ENCODE measurements at places on chromosomes 4 and X.

- no peak for DNase-seq
- H3K27me3 ChIP-seq: peaks cover 59% of the 10 kb centered on the region
- no peak overlapping the region for H3K27ac ChIP-seq
- peaks cover 2% of the 10 kb centered on the region for H3K36me3 ChIP-seq
- H3K4me1 ChIP-seq: peaks cover 23% of the 10 kb centered on the region
These were observed 209.3 kb downstream of the SOWAHB start for GRCh38 chr4:76688619-76689144.

DNA sequence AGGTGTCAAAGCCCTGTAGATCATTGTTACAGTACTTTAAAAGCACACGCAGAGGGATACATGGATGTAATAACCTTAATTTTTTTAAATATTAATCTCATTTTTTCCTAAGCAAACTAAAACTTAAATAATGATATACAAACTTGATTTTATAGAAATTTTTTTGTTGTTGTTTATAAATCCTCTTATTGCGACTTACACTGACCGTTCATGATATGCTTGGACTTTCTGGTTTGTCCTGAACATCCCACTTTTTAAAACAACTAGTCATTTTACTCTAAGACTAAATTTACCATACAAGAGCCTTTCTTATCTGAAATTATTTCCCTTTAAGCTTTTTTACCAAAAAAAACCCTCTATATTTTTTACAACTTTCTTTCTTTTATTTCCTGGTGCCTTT lies 2106.0 kb downstream of the PCDH7 start:
- DNase-seq: no peak
- H3K27ac ChIP-seq: no peak overlapping the region
- no peak overlapping the region for H3K4me3 ChIP-seq
- H3K4me1 ChIP-seq: no peaks in the 10 kb centered on the region
- no peaks in the 10 kb centered on the region for H3K27me3 ChIP-seq

DNA sequence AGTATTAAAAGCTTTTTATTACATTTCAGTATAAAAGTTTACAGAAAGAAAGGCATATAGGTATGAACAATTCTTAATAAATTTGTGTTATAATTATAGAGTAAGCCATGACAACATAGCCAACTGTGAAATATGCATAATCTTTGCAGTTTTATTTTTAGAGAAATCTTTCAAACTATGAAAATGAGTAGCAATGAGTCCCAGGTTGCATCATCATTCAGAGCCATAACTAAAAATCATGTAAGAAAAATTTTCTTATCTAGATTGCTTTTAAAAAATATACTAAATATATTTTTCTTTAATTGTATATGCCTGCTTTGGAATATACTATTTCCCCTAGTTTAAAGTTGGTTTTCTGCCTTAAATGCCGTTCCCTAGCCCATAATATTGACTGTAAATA lies 54.8 kb upstream of the NAF1 start:
- no peak overlapping the region for H3K4me3 ChIP-seq
- H3K27ac ChIP-seq: no peak overlapping the region

DNA sequence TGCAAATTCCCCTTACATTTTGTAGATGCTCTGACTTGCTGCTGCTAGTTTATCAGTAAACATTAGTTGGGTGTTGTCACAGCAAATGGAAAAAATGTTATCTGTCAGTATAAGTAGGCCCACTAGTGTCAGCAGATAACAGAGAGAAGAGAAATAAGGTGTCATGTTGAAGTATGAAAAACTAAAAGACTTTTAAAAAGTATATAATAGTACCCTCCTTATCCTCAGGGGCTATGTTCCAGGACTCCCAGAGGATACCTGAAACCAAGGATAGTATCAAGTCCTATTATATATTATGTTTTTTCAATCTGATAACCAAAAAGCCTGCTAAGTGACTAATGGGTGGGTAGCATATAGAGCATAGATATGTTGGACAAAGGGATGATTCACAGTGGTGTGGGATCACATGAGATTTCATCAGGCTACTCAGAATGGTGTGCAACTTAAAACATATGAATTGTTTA lies 11.6 kb upstream of the BMP2K start:
- H3K27me3 ChIP-seq: no peaks in the 10 kb centered on the region
- H3K4me3 ChIP-seq: no peak overlapping the region
- H3K4me1 ChIP-seq: peaks cover 27% of the 10 kb centered on the region
- no peak for DNase-seq
- no peak overlapping the region for H3K27ac ChIP-seq

DNA sequence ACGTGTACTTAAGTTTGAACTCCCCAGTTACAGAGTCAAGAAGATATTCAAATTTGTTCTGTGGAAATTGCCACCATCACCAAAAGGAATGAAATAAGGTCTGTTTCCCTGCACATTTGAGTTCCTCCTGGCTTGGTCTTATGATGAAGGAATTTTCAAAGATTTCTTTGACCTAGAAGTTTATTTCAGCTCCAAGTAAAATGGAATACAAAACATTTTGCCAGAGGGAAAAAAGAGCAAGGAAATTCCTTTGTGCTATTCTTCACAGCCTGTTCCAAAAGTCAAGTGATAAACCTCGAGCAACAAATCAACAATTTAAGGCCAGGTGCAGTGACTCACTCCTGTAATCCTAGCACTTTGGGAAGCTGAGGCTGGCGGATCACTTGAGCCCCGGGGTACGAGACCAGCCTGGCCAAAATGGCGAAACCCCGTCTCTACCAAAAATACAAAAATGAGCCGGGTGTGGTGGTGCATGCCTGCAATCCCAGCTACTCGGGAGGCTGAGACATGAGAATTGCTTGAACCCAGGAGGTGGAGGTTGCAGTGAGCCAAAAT lies 3.4 kb downstream of the NKRF start:
- peaks cover 6% of the 10 kb centered on the region for H3K36me3 ChIP-seq
- peaks cover 16% of the 10 kb centered on the region for H3K4me1 ChIP-seq
- DNase-seq: no peak
- H3K4me3 ChIP-seq: no peak overlapping the region
- no peaks in the 10 kb centered on the region for H3K27me3 ChIP-seq
- H3K27ac ChIP-seq: no peak overlapping the region

GRCh38 chr4:102318526-102318925 lies 26.8 kb downstream of the SLC39A8 start:
- H3K36me3 ChIP-seq: peaks cover 36% of the 10 kb centered on the region
- H3K4me1 ChIP-seq: peaks cover 47% of the 10 kb centered on the region
- DNase-seq: no peak
- H3K27ac ChIP-seq: no peak overlapping the region
- H3K27me3 ChIP-seq: no peaks in the 10 kb centered on the region

DNA sequence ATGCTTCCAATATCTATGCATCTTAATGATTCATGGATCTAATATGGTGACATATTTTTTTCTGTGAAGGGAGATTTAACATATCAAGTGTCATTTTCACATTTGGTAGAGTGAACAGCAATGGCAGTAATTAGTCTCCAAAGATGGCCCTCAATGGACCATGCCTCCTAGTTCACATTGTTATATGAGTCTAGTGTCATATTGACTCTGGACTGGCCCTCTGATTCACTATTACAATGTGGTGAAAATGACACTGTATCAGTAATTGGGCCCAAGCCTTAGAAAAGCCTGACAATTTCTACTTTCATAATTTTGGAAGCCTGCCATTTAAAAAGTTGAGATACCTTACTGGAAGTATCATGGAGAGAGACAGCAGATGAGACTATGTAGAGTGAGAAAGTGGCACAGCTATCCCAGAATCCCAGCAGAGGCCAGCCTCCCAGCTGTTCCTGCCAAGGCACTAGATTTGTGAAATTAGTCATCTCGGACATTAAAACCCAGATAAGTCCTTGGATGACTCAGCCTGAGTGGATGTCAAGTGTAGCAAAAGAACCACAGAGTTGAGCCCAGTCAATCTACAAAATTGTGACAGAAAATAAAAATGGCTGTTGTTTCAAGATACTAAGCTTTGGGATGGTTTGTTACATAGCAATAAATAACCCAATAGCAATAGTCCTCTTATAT lies 68.4 kb downstream of the ARHGEF38 start:
- peaks cover 2% of the 10 kb centered on the region for H3K4me1 ChIP-seq
- H3K27ac ChIP-seq: no peak overlapping the region
- no peak overlapping the region for H3K4me3 ChIP-seq
- H3K36me3 ChIP-seq: no peaks in the 10 kb centered on the region

- peaks cover 5% of the 10 kb centered on the region for H3K4me1 ChIP-seq
- no peak for DNase-seq
- H3K27ac ChIP-seq: no peak overlapping the region
- H3K36me3 ChIP-seq: no peaks in the 10 kb centered on the region
- peaks cover 3% of the 10 kb centered on the region for H3K27me3 ChIP-seq
These were observed 52.0 kb upstream of the ACSL4 start for GRCh38 chrX:109785053-109785452.

DNA sequence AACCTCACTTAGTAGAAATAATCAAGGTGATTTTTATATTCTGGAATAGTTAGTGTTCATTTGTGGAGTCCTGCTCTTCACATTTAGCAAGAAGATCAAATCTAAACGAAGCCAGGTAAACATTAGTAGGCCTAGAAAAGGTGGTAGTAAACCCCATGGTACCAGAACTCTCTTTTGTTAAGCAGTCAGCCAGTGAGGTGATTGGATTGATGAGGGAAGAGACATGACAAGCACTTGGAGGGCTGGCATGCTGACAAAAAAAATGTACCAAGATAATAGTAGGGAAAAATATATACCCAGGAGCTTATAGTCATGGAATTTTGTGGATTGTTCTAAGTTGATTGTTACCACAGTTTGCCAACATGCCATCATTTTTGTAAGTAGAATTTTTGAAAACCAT lies 163.8 kb downstream of the BANK1 start:
- no peak overlapping the region for H3K4me3 ChIP-seq
- peaks cover 28% of the 10 kb centered on the region for H3K36me3 ChIP-seq
- peaks cover 25% of the 10 kb centered on the region for H3K4me1 ChIP-seq
- H3K27ac ChIP-seq: peak overlapping the region; percentile 73
- no peaks in the 10 kb centered on the region for H3K27me3 ChIP-seq

DNA sequence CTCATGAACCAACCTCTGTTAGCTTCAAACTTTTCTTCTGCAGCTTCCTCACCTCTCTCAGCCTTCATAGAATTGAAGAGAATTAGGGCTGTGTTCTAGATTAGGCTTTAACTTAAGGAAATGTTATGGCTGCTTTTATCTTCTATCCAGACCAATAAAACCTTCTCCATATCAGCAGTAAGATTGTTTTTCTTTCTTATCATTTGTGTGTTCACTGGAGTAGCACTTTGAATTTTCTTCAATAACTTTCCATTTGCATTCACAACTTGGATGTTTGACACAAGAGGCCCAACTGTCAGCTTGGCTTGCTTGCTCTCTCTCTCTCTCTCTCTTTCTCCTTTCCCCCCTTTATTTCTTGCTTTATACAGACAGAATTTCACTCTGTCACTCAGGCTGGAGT lies 22.8 kb upstream of the SOWAHB start:
- H3K27ac ChIP-seq: no peak overlapping the region
- no peak overlapping the region for H3K4me3 ChIP-seq
- no peaks in the 10 kb centered on the region for H3K36me3 ChIP-seq
- H3K4me1 ChIP-seq: no peaks in the 10 kb centered on the region
- DNase-seq: no peak

DNA sequence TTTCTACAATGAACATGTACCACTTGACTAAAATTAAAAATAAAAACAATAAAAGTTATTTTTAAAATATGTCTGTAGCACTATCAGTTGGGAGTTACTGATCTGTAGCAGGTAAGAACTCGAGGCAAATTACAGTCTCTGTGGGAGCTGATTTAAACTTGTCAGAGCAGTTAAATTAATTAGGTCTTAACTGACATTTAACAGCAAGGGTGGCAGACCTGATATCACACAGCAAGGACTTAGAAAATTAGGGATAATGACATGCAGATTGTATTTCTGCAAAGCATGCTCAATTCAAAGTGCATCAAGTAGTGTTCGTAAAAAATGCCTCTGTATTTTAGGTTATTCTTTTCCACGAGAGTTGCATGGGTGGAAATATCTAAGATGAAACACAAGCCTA lies 208.9 kb downstream of the SPATA18 start:
- H3K4me1 ChIP-seq: peaks cover 7% of the 10 kb centered on the region
- no peaks in the 10 kb centered on the region for H3K36me3 ChIP-seq
- H3K27me3 ChIP-seq: no peaks in the 10 kb centered on the region
- no peak overlapping the region for H3K4me3 ChIP-seq
- DNase-seq: no peak

- H3K4me3 ChIP-seq: no peak overlapping the region
- H3K27ac ChIP-seq: no peak overlapping the region
- H3K4me1 ChIP-seq: no peaks in the 10 kb centered on the region
- H3K36me3 ChIP-seq: no peaks in the 10 kb centered on the region
- H3K27me3 ChIP-seq: no peaks in the 10 kb centered on the region
These were observed 168.9 kb upstream of the NUDT10 start for GRCh38 chrX:51163730-51164129.
